CD4-positive, alpha-beta T cell treated with Interleukin-4 for 1 hour (primary cell): ENCODE measurements at places on chromosomes 11 and 22.

- DNase-seq: no peak
These were observed 135.3 kb downstream of the KIF18A start for GRCh38 chr11:27972522-27973170.

DNA sequence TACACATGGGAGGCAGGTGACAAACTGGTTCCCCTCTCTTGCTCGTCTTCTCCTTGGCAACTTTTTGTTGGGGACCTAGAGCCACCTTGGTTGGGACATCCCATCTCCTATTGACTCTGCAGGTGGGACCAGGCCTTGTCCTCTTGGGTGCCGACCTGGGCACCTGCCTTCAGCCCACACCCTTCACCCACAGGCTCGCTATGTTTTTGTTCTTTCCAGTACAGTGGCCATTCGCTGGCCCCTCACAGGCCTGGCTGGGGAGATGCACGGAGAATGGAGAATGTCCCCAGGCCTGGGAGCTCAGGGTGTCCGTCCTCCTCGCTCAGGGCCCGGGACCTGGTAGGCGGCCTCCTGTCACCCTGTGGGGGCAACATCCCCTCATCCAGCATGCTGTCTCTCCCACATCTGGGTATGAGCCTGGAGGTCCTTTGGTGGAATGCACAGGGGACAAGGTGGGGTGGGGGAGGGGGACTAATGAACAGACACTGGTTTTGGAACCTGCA, 14.9 kb upstream of the OMP start:
- no peak for DNase-seq

- DNase-seq: no peak
These were observed 94.0 kb downstream of the RCN1 start for GRCh38 chr11:32184723-32185376.

GRCh38 chr22:40855979-40856512, 393 bp downstream of the ST13 start:
- peak; percentile 21 for DNase-seq

GRCh38 chr22:47309476-47309875, 547.0 kb downstream of the TBC1D22A start:
- DNase-seq: no peak

DNA sequence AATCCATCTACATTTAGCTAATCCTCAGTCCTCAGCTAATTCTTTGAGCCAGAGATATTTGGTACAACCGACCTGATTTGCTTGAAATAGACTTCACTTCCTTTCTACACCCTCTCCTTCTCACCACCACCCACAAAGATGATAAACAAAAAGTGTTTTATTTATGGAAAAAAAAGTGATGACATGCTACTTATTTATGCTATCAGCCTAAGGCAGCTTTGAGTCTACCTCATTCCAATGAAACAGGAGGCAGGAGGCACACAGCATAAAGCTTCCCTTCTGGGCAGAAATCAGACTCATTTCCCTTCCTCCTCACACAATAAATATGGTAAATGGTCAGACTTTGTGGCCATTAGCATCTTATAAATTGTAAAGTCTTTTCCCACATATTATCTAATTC, 325.7 kb downstream of the SOX6 start:
- DNase-seq: no peak

DNA sequence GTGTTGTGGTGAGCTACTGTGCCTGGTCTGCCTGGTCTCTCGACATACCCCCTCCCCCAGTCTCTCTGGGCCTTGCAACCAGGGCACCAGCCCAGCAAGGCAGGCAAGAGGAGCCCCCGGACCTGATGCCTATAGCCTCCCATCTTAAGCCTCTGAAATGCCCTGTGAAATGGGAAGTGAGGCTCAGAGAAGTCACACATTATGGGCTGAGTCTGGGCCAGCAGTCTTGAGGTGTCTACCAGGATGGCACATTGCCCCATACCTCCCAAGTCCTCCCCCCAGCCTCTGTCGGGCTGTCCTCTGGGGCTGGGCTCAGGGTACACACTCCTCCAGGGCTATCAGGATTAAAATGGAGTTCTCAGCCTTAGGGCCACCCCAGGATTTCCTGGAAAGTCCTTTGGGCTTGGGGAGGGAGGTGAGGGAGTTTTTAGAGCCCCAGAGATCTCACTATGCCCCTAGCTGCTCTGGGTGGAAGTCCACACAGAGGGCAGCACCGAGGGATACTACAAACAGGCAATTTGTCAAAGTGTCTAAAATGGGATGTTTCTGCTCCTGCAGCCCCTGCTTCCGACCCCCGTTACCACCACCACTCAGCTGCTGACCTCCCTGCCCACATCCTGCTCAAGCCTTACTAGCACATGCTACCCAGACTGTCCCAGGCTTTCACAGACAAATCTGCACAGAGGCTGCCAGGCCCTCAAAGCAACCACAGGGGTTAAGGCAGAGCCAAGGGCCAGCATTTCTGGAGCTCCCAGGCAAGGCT, 3.1 kb upstream of the SH3BP1 start:
- no peak for DNase-seq

DNA sequence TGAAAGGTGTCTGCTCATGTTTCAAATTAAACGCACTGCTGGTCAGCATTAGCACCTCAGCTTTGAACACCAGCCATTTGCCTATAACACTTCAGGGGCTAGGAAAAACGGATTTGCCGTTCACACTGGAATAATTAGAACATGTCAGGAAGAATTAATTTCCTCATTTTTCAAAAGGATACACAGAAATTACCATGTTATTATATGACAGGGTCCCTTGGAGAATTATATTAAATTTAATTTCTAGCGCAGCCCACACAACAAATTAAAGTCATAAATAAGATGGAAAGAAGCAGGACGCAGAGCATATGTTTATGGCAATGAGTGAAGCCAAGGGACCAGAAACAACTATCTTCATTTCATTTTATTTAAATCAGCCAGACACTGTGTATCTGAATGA, 83.8 kb upstream of the SOX6 start:
- DNase-seq: no peak

DNA sequence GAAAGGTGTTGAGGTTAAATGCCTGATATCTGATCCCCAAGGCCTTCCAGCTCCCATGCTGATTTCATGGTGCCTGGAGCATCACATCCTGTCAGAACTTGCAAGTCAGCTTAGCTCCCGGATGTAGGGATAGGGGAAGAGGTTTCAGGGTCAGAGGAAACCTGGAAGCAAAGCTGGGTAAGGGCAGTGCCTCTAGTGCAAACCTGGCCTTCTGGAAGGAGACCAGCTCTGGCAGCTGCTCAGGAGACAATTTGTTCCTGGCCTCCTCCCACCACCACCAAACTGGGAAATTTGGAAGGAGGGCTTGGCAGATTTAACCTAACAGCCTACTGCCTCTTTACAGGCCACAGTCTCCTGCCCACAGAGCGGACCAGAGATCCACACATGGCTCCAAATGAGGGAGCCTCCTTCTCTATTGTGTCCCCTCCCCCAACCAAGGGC, 9.2 kb upstream of the TSKU start:
- no peak for DNase-seq

DNA sequence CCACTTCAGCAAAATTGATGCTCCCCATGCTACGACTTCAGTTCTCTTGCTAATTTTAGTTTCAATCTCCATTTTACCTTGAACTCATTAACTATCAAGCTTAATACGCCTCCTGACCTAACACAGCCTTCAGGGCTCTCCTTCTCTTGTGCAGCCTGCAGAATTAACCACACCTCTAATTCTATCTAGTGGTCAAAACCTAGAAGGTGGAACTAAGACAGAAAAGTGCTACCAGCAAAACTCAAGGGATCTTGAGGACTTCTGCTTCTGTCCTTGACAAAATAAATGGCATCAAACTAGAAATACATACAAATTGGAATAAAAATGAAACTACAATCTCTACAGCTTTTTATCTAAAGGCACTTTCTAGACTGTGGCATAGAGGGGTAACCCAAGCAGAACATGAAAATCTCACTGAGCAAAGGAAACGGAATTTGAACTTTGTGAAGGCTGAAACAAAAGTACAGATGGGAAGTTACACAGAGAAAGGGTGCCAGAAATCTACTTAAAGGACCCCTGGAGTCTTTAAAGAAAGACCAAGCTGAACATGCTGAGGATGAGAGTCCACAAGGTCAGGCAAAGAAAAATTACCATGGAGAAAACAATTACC, 10.7 kb downstream of the CWF19L2 start:
- no peak for DNase-seq

- DNase-seq: no peak
These were observed 481 bp downstream of the INPP5J start for GRCh38 chr22:31123292-31123602.

- DNase-seq: no peak
These were observed 197.5 kb downstream of the C11orf87 start for GRCh38 chr11:109619498-109619897.

GRCh38 chr22:29654420-29654819, 51.0 kb downstream of the NF2 start:
- no peak for DNase-seq

DNA sequence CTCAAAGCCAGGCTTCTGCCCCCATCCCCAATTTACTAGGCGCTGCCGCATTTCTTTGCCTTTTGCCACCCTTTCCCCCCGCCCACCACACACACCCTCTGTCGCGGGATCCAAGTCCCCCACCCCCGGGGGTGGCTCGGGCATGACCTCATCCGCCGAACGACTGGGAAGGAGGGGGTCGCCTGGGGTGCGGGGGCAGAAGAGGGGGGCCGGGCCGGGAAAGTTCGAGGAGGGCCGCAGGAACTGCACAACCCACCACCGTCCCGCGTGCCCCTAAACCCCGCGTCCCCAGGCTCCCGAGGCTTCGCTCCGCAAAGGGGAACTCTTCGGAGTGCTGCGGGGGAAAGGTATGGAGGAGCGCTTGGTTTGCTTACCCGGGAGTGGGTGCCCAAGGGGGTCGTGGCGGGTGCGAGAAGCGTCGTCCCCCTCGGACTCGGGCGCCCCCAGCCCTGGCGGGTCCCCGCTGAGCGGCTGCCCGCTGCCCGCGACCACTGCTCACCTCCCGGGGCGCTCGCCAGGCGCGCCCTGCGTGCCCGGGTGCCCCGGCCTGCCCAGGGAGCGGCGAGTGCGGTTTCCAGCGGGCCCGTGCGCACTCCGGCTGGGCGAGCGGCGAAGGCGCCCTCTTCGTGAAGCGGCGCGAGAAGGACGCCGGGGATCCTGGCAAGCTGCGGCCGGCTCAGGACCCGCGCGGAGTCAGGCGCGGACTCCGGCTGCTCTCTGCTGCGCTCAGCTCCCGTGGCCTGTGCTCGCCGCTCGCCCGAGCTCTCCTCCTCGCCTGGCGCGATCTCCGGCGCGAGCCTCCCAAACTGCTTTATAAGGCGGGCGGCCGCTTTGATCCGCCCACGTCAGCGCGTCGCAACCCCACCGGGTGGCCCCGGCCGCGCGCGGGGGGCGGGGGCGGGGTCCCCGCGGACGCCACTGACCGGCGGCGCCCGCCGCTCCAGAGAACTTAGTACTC, 4.0 kb upstream of the WNT11 start:
- DNase-seq: peak; percentile 38

DNA sequence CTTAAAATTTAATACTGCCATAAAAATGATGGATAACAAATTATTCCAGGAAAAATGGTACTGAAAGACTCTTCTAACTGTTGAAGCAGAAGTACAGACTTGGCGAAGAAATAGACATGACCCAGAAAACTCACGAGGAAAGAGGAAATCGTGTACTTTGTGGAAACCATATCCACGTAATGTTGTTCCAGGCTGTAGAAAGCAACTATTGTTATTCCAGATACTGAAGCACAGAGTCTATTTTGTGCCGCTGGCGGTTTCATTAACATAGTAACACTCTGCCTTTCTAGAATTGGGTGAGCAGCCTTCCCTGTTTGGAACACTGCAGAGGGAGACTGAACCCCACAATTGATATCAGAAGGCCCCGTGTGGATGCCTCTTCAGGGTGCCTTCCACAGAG, 310.6 kb downstream of the TBC1D22A start:
- no peak for DNase-seq

DNA sequence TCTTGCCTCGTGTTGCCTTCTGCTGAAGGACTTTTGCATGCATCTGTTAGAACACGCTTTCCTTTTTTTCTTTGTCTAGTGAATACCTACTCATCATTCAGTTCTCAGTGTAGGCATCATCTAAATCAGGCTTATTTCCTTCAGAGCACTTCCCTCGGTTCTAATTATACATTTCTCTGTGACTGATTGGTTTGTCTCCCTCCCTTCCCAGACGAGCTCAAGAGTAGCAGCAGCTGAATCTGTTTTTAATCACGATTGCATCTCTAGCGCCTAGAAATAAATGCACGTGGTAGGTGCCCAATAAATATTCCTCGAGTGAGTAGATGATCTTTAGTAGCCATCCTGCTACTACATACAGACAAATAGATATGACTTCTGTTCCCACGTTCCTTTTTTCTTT, 6.3 kb downstream of the CEP164 start:
- no peak for DNase-seq

- no peak for DNase-seq
These were observed 261.4 kb upstream of the ISX start for GRCh38 chr22:34804604-34805003.

DNA sequence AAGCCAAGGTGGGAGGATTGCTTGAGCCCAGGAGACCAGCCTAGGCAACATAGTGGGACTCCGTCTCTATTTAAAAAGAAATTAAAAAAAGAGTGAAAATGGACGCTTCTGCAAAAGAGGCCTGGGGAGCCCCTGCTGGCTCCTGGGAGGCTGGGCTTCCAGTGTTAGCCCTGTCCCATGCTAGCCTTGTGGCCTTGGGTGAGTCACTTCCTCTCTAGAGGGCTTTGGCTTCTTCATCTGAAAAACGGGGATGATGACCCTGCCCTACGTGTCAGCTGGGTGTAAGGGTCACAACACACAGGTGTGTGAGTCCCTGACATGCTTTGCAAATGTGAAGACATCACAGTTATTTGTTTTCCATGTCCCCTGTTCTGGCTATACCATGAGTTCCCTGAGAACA, 32.8 kb downstream of the FAM227A start:
- DNase-seq: no peak

- peak; percentile 62 for DNase-seq
These were observed 27.4 kb upstream of the YPEL1 start for GRCh38 chr22:21762712-21763581.

GRCh38 chr22:19822301-19823117, 32.2 kb downstream of the GNB1L start:
- DNase-seq: no peak

GRCh38 chr11:117228091-117228490, 3.8 kb downstream of the PCSK7 start:
- DNase-seq: no peak

GRCh38 chr11:62433141-62433903, 14.5 kb downstream of the SCGB1A1 start:
- no peak for DNase-seq

DNA sequence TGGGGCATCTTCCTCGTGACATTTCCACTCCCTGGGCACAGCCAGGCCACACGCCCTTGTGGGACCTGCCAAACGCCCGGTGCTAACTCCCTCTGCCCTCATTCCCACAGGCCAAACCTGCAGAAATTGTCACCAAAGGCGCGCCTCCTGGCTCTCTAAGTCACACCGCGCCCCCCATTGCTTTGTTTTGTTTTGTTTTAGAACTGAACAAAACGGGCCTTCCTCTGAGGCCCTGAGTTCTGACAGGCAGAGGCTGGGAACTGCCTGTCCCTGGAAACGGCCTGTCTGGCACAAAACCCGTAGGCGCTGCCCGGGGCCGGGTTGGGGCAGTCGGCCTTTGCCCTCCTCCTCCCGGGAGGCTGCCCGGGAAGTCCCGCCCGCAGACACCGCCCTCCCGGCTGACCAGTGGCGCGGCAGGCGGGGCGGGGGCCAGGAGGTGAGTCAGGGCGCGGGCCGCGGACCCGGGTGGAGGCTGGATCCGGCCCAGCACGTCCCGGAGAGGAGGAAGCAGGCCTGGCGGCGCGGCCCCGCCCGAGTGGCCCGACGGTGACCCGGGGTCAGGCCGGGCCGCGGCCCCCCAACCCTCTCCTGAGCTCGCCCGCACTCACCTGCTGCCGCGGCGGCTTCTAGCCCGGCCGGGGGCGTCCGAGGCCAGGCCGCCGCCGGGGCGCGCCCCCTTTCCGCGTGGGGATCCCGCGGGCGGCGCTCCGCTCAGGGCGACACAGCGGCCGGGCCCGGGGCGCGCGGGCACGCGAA, 465 bp downstream of the SUN2 start:
- peak; percentile 53 for DNase-seq
